ENCODE measurements at places on chromosomes 3 and 15.

- no peak for DNase-seq
Observed at GRCh38 chr3:115932807-115933206, 309.5 kb downstream of the GAP43 start.

DNA sequence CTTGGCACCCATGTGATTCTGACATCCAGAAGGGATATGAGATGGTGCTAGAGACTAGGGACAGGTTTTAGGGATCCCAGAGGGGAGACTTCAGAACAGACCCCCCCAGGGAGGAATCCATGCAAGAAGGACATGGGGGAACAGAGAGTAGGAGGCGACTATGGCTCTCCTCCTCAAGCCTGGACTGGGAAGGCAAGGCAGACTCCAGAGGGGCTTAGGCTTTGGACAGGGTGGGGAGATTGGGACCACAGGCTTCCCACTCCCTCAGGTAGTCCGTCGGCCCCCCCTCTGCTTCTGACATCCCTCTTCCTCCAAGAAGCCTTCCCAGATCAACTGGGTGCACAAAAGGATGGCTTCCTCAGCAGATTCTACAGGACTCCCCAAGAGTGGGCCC is 3.0 kb upstream of the VIPR1 start:
- no peak for DNase-seq

DNA sequence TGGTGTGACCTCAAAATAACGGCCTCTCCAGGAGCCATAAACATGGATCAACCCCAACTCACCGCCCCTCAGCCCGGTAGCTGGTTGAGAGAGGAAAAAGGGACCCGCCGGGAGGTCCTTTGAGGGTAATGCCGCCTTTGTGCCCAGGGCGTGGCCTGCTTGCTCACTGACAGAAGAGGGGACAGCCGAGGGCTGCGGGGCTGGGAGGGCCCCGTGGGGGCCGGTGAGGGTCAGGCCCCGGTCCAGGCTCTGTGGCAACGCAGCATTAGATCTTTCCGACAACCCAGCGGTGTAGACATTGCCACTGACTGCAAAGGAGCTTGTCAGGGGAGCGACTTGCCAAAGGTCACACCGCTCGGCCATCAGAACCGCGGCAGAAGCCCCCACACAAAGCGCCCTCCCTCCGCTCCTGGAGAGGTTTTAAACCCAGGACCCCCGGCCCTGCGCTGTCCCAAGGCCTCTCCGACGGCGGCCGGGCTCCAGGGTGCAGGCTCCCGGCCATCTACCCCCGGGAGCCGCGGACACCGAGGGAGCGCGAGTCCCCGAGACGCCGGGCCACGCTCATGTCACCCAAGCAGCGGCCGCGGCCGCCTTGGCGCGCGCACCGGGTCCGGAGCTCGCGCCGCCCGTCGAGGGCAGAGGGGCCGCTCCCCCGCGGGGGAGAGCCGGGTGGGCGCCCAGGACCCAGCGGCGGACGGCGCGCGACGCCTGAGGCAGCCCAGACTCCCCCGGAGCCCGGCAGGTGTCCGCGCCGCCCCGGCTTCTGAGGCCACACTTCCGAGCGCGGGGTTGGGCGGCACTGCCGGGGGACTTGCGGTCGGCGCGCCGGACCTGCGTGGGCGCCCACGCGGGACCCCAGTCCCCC is 975 bp downstream of the PCSK6 start:
- no peak for DNase-seq

DNA sequence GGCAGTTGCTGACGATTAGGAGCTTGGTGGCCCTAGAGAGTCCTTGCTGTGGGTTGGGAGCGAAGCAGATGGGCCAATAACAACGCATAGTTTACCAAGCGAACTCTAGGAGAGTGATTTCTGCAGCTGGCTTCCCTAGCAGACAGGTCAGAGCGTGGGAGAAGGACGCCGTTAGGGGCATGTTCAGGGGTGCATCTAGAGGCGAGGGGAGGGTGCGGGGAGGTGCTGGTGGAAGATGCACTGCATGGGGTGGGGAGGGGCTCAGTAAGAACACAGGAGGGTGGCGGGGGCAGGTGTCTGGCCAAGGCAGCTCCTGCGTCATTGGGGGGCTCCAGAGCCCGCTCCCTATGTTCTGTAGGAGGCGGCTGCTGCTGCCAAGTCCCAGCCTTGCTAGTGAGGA is 8.9 kb downstream of the APBA2 start:
- DNase-seq: no peak

DNA sequence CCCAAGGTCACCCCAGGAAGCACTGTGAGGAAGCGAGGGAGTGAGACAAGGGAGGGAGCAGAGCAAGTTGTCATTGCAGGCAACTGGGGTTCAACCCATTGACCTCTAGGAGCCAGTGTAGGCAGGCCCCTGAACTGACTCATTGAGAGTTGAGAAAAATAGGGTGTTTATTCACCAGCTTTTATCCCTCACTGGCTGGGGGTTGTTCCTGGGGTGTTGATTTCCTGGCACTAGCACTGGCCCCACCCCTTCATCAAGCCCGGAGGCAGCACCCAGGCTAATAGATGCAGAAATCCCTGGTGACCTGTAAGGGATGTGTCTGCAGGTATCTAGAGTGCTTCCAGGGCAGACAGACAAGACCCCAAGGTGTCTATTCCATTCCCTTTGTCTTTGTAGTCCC is 183.9 kb downstream of the ARRDC4 start:
- no peak for DNase-seq

GRCh38 chr3:169008776-169009358 is 654.6 kb downstream of the MECOM start:
- DNase-seq: no peak

DNA sequence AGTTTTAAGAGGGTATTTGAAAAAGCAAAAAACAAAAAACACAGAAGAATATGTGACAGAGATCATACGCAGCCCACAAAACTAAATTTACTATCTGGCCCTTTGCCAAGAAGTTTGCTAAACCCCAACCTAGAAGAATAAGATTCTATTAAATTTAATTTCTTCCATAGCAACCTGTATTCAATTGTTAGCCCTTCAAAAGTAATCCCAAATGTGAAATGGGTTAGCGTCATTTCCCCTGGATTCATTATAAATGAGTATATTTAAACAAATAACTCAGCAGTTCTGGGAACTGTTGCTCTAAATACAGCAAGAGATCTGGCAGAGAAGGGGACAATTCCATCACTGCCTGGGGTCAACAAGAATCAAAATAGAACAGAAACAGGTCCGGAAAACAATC is 56.8 kb downstream of the CERS3 start:
- no peak for DNase-seq

DNA sequence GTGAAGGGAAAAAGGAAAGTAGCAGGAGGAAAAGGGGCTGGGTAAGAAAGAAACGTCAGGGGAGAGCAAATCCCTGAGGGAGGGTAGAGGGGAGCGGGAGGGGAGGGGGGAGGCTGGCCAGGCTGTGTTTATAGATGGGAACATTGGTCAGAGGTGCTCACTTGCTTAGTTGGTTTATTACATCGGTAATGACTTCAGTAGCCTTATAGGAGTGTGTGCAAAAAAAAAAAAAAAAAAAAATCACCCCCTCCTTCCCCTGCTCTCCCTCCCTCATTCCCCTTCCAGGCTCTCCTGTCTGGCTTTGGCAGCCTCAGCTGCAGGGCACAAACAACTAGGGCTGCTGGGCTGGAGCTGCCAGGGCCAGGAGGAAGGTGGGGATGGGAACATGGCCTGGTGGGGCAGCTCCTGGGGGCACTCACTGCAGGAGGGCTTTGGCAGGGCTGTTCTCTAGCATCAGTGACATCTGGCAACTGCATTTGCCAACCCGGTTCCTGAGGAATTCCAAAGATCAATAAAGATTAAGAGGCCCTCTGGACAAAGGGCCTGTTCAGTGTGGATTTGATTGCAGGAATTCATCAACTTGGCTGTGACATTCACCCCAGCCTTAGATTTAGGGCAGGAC is 334.5 kb upstream of the FRG2C start:
- DNase-seq: no peak

DNA sequence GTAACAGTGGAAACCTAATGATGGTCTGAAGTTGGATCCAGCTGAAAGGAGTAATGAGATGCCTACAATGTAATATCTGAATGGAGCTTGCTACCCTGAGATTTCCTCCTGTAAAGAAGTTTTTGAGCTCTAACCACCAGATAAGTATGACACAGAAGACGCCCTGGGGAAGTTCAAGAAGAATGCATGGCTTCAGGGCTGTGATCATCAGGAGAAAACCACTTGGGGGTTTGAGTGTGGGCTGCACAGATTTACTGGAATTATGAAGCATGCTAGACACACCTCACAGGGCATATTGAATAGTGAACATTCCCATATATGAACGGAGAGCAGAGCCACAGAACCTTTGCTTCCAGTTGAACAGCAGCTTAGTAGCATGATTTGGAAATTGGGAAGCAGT is 10.6 kb upstream of the CCDC80 start:
- DNase-seq: no peak

- no peak for DNase-seq
Observed at GRCh38 chr3:23659840-23660430, 145.8 kb upstream of the UBE2E1 start.

- DNase-seq: no peak
Observed at GRCh38 chr3:16923112-16923511, 38.4 kb downstream of the PLCL2 start.

- no peak for DNase-seq
Observed at GRCh38 chr3:8556473-8556869, 54.8 kb downstream of the LMCD1 start.

- DNase-seq: no peak
Observed at GRCh38 chr15:62601777-62602545, 436.9 kb upstream of the C2CD4B start.

- DNase-seq: no peak
Observed at GRCh38 chr3:54530944-54531343, 396.9 kb downstream of the LRTM1 start.

GRCh38 chr3:128874481-128875180 is 4.8 kb upstream of the ACAD9 start:
- DNase-seq: no peak

DNA sequence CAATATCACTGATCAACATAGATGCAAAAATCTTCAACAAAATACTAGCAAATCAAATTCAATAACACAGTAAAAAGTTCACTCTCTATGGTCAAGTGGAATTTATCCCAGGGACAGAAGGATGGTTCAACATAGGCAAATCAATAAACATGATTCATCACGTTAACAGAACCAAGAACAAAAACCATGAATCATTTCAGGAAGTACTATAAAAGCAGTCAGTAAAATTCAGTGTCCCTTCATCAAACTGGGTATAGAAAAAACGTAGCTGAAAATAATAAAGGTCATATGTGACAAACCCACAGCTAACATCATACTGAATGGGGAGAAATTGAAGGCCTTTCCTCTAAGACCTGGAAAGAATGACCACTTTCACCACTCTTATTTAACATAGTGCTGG is 172.1 kb downstream of the POLR2M start:
- no peak for DNase-seq

- DNase-seq: no peak
Observed at GRCh38 chr15:98854496-98854895, 153.1 kb downstream of the PGPEP1L start.

- peak; percentile 49 for DNase-seq
Observed at GRCh38 chr3:42582474-42583070, 805 bp upstream of the SEC22C start.

DNA sequence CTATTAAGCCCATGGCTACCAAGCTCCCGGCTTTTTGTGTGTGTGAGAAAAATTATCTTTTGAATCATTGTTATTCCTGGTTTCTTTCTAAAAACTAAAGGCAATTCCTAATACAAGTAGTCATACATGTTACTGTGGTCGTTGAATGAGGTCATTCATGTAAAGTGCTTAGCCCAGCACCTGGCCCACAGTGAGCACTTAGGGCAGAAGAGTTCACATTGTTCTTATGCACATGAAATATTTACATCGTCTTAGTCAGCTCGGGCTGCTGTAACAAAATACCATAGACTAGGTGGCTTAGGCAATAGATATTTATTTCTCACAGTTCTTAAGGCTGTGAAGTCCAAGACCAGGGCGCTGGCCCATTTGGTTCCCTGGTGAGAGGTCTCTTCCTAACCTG is 216.1 kb downstream of the SHQ1 start:
- DNase-seq: no peak

DNA sequence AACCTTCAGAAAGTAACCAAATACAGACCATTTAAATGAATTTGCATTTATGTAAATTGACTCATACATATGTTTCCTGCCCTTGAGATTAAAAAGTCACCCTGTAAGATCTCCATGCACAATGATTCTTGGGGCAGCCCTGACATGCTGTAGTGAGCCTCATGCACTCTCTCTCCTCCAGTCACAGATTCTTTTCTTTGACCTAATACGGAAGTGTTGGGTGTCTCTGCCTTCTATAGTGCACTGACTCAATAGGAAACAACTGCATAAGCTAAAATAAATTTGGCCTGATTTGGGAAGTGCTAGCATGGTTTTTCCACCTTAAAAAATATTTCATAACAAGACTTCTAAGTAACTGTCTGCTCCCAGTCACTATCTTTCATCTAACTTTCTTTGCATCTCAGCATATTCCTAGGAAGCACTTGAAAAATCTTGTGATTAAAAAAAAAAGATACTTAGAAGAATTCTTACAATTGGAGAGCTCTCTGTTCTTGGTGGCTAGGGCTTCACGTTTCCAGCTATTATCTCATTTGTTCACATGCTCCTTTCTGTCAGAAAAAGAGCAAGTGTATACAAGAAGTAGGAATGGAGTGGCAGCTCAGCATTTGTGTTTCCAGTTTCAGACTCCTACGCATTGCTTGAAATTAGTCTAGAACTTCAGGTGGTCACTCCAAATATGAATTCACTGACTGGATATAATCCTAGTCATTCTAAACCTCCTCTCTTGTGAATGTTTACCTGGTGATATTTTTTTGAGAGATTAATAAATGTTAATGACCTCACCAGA is 207.9 kb upstream of the COL8A1 start:
- DNase-seq: no peak

GRCh38 chr3:117898722-117899522 is 1135.7 kb downstream of the IGSF11 start:
- peak; percentile 5 for DNase-seq

- DNase-seq: no peak
Observed at GRCh38 chr3:193554811-193555210, at the start of gene ATP13A4. Gene ATP13A4, minus strand, starts transcription at chr3:193554895. Its CDS starts 96 bp downstream, at chr3:193554799.

DNA sequence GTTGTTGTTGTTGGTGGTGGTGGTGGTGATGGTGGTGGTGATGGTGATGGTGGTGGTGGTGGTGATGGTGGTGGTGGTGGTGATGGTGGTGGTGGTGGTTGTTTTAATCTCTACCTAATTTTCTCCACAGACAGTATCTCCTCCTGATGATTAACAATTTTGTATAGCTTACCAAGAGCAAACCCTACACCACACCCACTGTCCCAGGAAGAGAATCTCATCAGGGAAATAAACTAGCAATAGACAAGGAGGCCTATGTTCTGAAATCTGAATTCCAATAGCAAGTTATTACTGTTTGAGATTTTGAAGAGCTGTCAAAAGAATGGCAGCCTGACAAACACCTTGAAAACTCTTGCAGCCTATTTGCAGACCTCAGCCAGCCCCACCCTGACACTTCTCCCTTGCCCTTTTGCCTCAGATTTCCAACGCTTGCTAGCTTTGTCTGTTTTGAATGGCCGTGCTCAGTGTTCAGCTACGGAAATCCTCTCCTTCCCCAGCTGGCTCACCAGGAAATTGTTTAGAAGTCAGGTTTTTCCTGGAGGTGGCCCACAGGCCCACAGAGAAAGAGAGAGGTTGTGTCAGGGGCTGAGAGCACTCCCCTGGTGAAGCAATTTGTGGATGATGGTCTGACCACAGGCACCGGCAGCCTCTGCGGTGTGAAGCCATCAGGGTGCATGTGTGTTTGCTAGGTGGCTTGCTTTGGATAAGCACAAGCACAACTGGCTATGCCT is 101.6 kb downstream of the MAGI1 start:
- no peak for DNase-seq

- DNase-seq: no peak
Observed at GRCh38 chr15:49031804-49032203, 14.4 kb downstream of the SECISBP2L start.

GRCh38 chr15:60721707-60722106 is 242.8 kb upstream of the ICE2 start:
- DNase-seq: no peak

- no peak for DNase-seq
Observed at GRCh38 chr3:9732080-9732739, 675 bp downstream of the BRPF1 start.
